ENCODE measurements at places on chromosomes 5 and 9.

GRCh38 chr9:81490605-81491331 is 198.6 kb downstream of the TLE1 start:
- DNase-seq: no peak

DNA sequence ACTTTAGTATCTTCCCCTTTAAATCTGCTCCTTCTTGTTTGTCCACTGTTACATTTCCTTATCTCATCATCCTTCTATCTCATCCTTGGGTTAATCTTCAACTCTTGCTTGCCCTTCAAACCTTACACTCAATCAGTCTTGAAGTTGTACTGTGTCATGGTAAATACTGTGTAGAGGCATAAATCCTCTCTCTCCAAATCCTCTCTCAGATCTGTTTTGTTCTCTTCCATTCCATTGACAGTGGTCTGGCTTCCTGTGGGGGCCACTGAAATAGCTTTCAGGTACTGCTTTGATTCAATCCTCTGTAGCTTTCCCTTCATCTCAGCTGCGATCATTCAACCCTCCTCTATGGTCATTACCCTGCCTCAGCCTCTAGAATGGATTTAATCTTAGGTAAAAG is 104.0 kb downstream of the PLCXD3 start:
- DNase-seq: no peak

DNA sequence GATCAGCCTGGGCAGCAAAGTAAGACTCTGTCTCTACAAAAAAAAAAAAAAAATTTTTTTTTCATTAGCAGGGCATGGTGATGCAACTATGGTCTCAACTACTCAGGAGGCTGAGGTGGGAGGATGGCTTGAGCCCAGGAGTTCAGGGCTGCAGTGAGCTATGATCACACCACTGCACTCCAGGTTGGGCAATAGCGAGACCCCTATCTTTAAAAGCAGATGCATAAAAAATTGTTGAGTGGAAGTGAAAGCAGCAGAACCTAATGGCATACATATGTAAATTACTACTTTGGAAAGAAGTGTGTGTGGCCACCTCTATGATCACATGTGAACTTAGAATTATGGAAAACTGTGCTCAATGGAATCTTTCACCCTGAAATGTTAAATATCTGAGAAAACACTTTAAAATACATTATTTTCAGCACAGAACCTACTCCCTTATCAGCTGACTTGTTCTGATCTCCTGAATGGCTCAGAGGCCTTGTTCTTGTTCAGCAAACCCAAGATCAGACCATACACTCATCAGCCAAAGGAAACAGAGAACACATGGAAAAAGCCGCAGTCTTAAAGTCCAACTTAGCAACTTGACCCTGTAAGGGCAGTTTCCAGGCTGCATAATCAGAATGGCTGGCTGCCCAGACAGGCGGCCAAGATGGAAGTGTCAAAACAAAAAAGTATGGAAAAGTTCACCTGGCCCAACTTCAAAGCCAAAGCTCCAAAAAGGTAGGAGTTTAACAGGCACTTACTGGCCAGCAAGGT is 56.5 kb downstream of the SIL1 start:
- DNase-seq: no peak

GRCh38 chr5:72125941-72126620 is 18.8 kb downstream of the MAP1B start:
- DNase-seq: no peak

DNA sequence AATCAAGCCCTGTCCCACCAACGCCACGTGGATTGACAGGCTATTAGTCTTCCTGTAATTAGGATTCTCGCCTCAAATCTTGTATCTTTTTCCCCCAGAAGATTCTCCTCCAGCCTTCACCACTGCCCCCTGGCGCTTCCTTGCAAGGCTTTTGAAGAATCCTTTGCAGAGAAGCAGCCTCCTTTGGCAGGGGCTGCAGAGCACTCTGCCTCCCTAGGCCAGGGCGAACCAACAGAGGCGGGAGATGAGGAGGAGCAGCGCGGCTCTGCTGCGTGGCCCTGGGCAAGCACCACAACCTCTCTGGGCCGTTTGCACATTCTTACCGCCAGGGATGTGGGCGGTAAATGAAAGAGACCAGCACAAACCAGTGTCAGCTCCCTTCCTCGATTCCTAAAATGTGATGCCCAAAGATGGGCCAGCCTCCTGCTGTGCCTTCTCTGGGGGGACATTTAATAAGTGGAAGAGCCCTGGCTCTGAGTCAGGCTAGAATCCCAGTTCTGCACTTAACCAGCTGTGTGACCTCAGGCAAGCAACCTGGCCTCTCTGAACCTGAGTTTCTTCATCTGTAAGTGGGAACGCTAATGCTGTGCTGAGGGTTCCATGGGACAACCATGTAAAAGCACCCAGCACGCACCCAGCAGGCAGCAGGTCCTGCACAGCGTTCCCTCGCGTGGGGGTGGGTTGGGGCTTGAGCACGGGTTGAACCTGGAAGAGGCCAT is 128.6 kb downstream of the KCNIP1 start:
- DNase-seq: no peak

DNA sequence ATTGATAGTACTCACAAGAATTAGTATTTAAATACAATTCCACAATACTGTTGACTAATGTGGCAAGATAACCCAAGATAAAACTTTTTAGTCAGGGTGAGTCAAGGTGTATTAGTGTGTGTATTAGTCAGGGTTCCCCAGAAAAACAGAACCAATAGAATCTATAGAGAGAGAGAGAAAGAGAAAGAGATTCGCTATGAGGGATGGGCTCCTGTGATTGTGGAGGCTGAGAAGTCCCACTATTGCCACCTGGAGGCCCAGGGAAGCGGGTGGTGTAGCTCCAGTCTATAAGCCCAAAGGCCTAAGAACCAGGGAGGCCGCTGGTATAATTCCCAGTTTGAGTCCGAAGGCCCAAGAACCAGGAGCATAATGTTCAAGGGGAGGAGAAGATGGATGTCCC is 10.0 kb upstream of the SHISAL2B start:
- DNase-seq: no peak

DNA sequence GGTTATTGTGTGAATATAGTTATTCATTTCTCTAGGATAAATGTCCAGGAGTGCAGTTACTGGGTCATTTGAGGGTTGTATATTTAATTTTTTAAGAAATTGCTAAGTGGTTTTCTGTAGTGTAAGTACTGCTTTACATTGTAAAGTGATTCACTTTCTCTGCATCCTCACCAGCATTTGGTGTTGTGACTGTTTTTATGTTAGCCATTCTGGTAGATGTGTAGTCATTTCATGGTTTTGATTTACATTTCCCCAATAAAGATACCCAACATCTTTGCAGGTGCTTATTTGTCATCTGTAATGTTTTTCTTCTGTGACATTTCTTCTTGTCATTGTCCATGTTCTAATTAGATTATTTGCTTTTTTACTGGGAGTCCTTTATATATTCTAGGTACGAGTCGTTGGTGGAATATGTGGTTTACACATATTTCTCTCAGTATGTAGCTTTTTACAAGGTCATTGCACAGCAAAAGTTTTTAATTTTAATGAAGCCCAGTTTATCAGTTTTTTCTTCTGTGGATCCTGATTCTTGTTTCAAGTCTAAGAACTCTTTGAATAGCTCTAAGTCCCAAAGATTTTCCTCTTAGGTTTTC is 34.0 kb downstream of the SCGB3A1 start:
- DNase-seq: no peak

GRCh38 chr5:10661401-10661800 is 97.5 kb downstream of the ANKRD33B start:
- DNase-seq: no peak

DNA sequence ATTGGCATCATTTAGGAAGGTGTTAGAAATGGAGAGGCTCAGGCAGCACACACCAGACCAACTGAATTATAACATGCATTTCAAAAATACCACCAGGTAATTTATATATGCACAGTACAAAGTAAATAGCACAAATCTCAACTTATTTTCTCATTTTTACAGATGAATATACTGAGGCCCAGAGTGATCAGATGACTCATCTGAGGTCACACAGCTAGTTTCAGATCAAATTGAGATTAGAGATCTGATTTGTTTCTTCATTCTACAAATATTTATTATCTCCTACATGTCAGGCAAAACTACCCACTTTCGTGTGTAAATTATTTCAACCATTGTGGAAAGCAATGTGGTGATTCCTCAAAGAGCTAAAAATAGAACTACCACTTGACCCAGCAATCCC is 507.1 kb downstream of the TLE4 start:
- DNase-seq: no peak

GRCh38 chr5:121969660-121970295 is 8.0 kb downstream of the SRFBP1 start:
- no peak for DNase-seq

GRCh38 chr9:91391412-91391811 is 29.7 kb upstream of the AUH start:
- DNase-seq: no peak

DNA sequence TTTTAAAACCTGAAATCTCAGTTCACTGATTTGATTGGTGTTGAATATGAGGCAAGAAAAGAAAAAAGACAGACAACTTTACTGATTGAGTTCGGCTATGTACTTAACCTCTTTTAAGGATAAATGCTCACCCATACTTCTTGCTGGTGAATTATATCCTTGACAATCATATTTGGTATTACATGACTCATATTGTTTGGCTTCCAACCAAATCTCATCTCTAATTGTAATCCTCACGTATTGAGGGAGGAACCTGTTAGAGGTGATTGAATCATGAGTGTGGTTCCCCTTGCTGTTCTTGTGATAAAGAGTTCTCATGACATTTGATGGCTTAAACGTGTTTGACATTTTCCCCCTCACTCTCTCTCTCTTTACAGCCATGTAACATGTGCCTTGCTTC is 255.6 kb upstream of the IZUMO3 start:
- DNase-seq: no peak

DNA sequence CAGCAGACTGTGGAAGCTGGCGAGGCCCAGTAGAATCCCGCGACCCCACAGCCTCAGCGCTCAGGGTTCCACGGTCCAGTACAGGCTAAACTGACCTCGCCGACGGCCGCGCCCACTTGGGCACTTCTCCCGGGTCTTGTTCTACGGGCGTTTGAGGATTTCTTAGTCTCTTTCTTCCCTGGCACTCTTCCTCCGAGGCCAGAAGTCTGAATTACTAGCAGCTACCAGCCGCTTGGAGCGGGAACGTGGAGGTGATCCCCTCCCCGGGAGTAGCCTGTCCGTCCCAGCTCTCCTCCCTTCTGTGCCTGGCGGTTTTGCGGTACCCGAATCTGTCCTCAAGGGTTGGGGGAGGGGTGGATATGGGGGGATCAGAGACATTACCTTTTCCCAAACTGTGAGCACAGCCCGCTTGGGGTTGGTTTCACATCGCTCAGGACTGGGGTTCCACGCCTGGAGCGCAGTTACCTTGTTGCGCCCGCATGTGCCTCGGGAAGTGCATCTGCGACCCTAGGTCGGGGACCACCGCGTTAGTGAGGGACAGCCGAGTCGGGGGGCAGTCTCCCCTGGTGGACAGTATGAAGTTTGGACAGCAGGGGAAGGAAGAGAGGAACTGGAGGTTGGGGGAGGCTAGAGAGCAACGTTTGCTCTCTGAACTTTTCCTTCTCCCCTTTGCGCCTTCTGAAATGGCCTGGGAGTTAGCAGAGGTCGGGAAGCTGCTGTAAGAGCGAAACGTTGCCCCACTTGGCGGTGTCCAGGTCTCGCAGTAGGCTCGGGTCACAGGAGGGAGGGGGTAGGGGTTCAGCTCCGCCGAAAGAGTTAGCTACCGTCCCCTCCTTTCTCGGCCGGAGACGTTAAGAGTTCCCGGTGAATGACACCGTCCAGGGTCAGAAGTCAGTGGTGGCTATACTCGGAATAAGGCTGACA is 190.8 kb downstream of the MEF2C start:
- DNase-seq: no peak
